ENCODE measurements at places on chromosomes 5 and 9.

DNA sequence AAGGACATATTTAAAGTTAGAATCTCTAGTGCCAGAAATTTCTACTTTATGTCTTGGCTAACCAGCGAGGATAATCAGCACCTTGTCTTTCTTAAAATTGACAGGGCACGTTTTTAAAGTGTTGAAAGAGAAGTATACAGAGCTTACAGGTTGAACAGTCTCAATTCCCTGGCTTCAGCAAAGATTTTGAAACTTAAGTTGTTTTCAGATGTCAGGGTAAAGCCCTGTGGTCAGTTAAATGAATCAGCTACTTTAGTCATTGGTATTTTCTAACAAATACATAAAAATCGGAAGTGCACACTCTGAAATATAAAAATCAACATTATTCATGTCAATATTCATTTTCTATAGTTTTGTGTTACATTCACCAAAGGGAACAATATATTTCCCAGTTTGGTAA lies 29.1 kb downstream of the SNCAIP start:
- DNase-seq, result no peak

DNA sequence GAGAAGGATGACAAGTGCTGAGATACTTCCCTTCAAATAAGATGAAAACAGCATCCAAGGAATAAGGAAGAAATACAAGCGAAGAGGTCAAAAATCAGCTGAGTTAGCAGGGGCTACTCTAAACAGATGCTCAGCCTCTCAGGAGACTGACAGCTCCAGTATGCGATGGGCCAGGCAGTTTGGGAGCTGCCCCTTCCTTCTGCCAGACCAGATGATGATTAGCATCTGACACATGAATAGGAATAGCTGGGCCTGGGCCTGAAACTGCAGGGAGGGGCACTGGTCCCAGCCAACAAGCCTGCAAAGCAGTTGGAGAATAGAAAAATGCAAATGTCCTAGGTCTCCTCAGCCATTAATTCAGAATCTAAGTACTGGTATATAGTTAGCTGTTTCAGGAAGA lies 13.1 kb upstream of the MAP3K1 start:
- DNase-seq, result no peak

DNA sequence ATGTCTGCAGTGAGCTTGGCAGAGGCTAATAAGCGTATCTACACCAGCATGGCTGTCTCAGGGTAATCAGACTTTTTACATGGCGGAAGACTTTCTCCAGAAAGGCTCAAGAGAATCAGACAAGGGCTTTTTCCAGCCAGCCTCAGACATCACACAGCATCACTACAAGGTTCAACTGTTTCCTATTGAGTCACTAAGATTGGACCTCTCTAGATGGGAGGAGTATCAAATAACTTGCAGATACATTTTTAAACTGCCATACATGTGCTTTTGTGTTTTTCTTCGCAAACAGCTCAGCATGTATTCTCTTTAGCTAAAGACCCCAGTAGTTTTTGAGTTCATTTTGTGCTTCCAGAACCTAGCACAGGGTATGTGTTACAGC lies 22.9 kb upstream of the PIK3R1 start:
- DNase-seq, result no peak

DNA sequence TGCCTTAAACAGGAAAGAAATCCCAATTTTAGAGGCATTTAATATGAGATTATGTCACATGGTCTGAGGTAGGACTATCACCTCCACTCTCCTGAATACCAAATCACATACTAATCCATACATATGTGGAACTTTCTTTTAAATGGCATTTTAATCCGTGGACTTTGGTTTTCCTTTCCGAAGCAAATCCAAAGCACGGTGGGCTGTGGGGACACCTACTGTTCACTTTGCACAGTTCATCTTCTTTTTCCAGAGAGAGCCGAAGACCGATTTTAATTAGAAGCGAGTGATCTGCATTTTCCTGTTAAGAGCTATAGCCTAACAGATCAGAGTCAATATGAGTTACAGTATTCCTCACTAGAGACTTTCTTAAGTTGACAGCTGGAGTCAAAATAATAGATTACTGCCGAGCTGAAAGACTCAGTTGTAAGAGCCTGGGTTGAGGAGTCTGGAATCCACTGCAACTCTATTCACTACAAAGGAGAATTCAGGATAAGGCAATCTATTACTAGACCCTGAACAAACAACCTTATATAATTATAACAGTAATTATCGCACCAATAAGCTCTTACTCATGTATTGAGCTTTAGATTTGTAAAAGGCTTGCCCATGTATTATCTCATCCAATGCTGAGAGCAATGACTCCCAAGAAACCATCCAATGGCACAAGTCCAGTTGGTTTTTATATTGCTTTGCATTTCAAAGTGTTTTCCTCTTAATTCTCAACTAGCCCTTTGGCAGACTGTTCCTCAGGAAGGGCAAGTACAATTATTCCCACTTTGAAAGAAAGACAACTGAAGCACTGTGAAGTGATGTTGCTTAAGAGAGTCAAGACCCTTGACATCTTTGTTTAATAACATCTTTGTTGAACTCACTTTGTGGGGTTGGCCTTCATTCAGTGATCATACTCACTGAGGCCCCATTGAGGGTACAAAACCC lies 144.7 kb downstream of the TRPM6 start:
- peak; percentile 2 for DNase-seq

DNA sequence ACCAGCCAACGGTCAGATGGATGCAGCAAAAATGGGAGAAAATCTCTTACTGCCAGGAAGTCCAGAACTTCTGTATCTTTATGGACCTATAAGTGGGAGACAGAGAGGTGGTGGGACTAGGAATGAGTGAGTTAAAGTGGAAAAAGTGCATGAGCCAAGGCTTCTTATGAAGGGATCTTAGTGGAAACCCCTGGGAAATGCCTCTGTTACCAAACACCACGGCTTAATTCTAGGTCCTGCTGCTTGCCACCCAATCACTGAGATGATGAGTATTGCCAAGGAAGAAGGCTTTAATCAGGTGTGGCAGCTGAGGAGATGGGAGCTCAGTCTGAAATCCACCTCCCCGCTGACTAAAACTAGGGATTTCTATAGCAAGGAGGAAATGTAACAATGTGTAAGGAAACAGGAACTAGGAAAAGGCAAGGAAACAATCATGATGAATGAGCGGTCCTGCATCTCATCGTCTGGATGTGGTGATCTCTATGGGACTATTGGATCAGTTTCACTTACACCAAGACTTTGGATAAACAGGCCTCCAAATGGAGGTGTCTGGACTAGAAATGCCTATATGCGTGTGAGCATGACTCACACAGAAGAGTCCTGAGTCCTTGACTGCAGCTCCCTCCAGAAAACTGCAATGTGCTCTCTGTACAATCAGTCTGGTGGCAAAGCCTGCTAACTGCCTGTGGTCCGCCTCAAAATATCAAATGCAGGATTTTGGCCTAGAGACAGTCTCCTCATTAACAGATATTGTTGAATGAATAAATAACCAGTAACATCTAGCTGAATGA lies 98.2 kb upstream of the PRR16 start:
- no peak for DNase-seq

DNA sequence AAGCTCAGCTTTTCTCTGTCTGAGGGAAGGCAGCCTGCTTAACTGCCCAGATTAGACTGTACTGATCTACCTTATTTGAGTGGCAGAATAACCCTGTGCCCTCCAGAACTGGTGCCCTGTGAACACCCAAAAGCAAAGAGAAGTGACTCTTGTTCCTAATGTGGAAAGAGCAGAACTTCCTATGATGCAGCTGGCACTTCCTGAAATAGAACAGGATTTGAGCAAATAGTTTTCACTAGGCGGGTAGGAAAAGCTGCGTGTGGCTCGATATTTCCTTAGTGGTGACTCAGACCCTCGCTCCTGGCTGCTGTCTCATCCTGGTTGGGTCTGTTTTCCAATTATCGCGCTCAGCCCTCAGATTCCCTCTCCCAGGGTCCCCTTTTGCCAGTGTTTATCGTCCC lies 89.9 kb downstream of the SH3TC2 start:
- peak; percentile 13 for DNase-seq

DNA sequence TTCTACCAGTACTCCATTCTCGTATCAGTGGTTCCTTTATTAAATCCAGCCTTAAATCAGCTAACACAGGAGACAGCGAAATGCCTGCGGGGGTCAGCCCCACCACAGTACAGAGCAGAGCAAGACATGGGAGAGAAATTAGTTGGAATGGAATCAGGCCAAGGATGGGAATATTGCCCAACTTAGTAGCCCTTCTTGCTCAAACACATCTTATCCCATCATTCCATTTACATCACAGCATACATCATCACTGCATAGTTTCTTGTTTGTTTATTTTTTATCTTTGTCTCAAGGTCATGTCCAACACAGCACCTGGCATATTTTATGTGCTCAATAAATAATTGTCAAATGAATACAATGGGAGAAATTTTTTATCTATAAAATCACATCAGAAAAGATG lies 34.3 kb upstream of the DAB2 start:
- DNase-seq, result no peak

- peak; percentile 60 for DNase-seq
Measured at GRCh38 chr9:132669319-132669697, 475 bp downstream of the DDX31 start.

- no peak for DNase-seq
Measured at GRCh38 chr9:21592063-21592338, 109.9 kb upstream of the IFNE start.

GRCh38 chr9:97307091-97307490 lies 368 bp upstream of the CCDC180 start:
- no peak for DNase-seq

DNA sequence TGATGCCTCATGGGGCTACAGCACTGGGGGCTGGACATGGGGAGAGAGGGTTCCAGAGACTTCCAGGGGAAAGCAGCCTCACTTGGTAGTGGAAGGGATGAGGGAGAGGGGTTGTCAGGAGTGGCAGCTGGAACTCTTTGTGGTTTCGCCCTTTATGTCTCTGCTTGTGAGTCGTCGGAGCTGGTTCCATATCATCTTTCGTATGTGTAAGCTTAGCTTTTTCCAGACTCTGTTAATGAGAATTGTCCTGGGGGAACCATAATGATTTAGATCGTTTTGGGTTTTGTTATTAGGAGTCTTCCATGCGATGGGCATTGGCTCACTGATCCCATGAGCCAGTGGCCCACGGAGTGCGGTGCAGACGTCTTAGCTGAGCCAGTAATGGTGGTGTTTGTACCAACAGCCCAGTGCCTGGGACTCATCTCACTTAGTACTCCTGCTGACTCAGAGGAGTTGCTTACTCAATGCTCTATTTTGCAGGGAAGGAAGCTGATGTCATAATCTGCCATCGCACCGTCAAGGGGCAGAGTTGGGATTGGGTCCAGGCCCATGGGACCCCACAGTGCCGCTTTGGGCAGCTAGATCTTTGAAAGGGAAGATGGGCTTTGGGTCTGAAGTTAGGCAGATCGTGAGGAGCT lies 48.5 kb downstream of the NEK6 start:
- DNase-seq, result no peak

GRCh38 chr9:14692470-14693250 lies 572 bp downstream of the ZDHHC21 start:
- peak; percentile 4 for DNase-seq

GRCh38 chr9:111922324-111923013 lies 25.9 kb downstream of the UGCG start:
- no peak for DNase-seq

- no peak for DNase-seq
Measured at GRCh38 chr5:36705055-36705454, 98.6 kb downstream of the SLC1A3 start.

GRCh38 chr5:83628360-83628759 lies 92.3 kb downstream of the HAPLN1 start:
- DNase-seq, result no peak

- no peak for DNase-seq
Measured at GRCh38 chr5:177126771-177127170, 6.8 kb upstream of the NSD1 start.

DNA sequence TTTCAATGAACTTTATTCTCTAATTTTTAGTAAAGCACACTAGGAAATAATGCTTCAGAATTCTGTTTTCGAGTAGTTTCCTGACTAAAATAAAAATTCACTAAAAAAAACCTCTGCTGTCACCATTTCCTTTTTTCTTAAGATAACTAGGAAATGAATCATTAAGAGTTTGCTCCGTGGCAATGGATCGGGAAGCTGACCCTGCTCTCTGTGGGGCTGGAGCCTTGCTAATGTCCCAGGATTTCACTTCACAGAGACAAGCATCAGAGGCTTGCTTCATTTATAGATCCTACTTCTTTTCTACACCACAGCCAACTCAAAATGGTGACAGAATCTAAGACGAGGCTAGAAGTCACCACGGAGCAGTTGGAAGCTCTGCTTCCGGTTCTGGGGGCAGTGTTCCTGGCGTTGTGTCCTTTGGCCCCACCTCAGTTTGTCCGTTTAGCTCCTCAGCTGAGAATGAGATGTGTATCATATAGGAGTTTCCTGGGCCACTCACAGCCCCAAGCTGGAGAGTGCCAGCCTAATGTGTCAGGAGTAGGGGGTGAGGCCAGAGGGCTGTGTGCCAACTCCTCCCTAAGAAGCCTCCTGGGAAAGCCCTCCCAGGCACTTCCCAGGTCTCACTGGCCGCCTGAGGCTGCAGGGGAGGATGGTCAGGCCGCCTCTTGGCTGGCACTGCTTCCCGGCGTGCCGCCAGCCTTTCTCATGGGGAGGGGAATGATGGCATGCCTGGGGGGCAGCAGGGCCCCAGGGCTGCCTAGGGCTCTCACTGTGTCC lies 19.6 kb downstream of the TENT4A start:
- no peak for DNase-seq

DNA sequence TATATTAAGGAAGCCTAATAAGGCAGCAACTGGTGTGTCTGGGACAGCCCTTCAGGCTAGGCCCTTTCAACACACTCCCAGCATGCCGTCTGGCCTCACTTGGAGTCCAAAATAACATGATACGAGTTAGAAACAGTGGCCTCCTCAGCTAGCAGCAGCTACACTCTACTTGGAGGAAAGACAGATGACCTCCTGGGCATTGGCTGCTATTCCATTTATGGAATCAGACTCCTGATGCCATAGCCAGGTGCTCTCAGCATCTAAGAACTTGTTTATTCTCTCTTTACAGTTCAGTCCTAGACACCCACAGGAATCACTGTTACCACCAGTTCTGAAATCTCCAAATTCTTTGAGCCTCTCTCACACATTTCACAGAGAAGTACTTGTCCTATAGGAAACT lies 31.8 kb downstream of the RUSC2 start:
- DNase-seq, result no peak

DNA sequence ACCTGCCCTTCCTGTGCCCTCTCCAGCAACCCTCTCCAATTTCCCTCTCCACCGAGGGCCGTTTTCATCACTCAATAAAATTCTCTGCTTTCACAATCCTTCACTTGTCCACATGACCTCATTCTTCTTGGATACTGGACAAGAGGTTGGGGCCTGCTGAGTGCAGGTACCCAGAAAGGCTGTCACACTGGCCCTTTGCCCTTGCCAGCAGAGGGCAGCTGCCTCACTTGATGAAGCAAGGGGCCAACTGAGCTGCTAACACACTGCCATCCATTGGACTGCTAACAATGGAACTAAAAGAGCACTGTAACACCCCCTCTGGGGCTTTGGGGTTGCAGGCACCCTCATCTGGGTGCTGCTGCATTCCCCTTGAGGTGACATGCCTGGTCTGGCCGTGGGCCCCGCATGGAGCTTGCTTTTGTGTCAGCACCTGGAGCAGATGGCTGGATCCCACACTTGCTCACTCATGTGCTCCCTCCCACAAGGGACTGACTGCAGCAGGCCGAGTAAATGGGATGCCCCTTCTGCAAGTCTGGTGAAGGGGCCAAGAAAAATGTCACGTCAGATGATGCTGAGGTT lies 308.1 kb upstream of the ADCY2 start:
- DNase-seq, result no peak

- no peak for DNase-seq
Measured at GRCh38 chr9:33908114-33908513, 91.2 kb downstream of the UBE2R2 start.

GRCh38 chr9:38363589-38363925 lies 28.9 kb upstream of the ALDH1B1 start:
- no peak for DNase-seq

- no peak for DNase-seq
Measured at GRCh38 chr9:121714075-121714705, 62.8 kb downstream of the DAB2IP start.

All from HepG2 (cell line).